CD4-positive, alpha-beta T cell (primary cell): ENCODE measurements at places on chromosomes 2 and 18.
A peak's percentile ranks its signal among the peaks of the same experiment; 100 is the strongest.

GRCh38 chr2:188952901-188953300, 21.3 kb upstream of the COL3A1 start:
- no peaks in the 10 kb centered on the region for H3K36me3 ChIP-seq
- no peaks in the 10 kb centered on the region for H3K27me3 ChIP-seq
- no peak overlapping the region for H3K27ac ChIP-seq
- no peak for DNase-seq
- no peaks in the 10 kb centered on the region for H3K4me1 ChIP-seq

GRCh38 chr2:36633470-36634092, 35.6 kb upstream of the FEZ2 start:
- DNase-seq: no peak
- no peaks in the 10 kb centered on the region for H3K4me1 ChIP-seq
- H3K4me3 ChIP-seq: no peak overlapping the region
- H3K27ac ChIP-seq: no peak overlapping the region
- H3K36me3 ChIP-seq: no peaks in the 10 kb centered on the region

GRCh38 chr2:1625281-1626001, 118.9 kb downstream of the PXDN start:
- no peak overlapping the region for H3K4me3 ChIP-seq
- no peak for DNase-seq
- H3K27me3 ChIP-seq: no peaks in the 10 kb centered on the region
- H3K27ac ChIP-seq: no peak overlapping the region
- H3K36me3 ChIP-seq: no peaks in the 10 kb centered on the region

DNA sequence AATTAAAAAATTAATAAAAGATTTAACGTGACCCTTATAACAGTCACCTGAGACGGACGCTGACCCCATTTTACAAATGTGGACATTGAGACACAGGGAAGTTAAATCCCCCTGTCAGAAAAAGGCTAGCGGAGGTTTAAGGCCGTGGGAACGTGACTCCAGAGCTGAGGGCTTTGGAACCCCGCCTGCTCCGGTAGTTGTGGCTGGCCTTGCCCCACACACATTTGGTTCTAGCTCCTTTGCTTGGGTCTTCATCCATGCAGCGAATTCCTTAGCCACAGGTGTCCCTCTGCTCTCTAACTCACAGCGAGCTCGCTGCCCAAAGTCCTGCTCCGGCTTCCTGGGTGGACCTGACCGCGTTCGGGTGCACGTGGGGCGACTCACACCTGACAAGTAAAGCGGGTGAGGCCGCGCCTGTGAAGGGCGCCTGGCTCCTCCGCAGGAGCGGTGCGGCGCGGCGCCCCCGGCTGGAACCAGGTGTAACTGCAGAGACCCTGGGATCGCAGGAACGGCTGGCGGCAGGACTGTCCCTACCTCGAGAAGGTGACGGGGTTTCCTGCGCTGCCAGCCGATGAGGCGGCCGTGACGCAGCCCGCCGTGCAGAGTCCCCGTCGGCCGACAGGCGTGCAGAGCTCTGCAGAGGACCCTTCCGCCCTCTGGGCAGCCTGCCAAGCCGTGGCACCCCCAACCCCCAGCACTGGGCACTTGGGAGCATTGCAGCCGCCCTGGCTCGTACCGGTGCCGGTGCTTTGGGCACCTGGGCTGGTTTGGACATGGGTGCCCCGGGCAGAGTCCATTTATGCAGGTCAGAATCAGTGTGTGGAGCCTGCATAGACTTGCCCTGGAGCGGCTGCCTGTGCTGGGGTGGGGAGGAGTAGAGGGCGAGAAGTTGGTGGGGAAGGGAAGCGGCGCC, 2.4 kb upstream of the PROC start:
- H3K4me3 ChIP-seq: peak overlapping the region; percentile 70
- DNase-seq: peak; percentile 75
- H3K27ac ChIP-seq: no peak overlapping the region
- H3K27me3 ChIP-seq: peaks cover 3% of the 10 kb centered on the region
- H3K36me3 ChIP-seq: no peaks in the 10 kb centered on the region
- H3K4me1 ChIP-seq: peaks cover 28% of the 10 kb centered on the region

GRCh38 chr18:52451256-52451655, 111.3 kb downstream of the DCC start:
- no peaks in the 10 kb centered on the region for H3K36me3 ChIP-seq
- H3K27ac ChIP-seq: no peak overlapping the region
- H3K27me3 ChIP-seq: no peaks in the 10 kb centered on the region
- no peaks in the 10 kb centered on the region for H3K4me1 ChIP-seq

- no peaks in the 10 kb centered on the region for H3K36me3 ChIP-seq
- H3K27ac ChIP-seq: no peak overlapping the region
- no peak for DNase-seq
- H3K4me1 ChIP-seq: no peaks in the 10 kb centered on the region
- H3K4me3 ChIP-seq: no peak overlapping the region
- no peaks in the 10 kb centered on the region for H3K27me3 ChIP-seq
Observed at GRCh38 chr2:126367361-126367760, 288.6 kb upstream of the GYPC start.

DNA sequence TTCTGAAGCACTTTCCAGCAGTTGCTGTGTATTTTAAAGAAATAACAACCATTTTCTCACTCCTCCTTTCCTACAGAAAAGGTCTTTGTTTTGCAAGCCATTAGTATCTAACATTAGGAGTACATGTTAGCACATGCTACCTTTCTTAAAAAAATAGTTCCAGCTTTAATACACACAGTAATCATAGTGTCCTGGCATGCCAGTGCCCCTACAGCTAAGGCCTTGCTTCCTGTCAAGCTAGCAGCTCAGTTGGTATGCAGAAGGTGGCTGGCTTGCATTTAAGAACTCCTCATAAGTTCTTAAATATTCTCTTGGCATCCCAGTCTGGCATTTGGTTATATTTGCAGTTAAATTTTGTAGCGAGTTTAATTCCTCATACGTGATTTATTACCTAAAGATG, 141.3 kb upstream of the IL1R2 start:
- H3K27me3 ChIP-seq: no peaks in the 10 kb centered on the region
- H3K4me3 ChIP-seq: no peak overlapping the region

DNA sequence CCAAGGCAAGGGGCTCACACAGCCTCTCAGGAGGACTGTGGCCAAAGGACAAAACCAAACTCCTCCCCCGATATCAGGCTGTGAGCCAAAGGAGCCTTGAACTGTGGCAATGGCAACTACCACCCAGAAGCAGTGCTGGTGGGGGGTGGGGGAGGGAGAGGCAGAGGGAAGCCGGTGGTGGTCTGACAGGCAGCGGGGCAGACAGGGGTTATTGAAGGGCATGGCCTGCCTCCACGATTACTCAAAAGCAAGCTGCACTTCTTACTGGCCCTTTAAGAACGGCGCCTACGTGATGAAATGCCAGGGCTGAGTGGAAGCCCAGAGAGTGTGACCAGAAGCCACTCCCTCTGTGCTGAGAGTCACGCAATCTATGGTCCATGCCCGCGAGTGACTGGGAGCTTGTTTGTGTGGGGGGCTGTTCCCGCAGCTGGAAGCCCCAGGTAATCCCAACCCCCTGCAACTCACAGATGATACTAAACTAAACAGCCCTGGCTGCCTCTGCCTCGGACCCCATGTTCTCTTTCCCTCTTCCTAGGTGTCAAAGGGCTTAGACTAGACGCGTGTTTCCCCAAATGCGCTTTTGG, 128.2 kb upstream of the CXCR4 start:
- DNase-seq: no peak
- H3K4me3 ChIP-seq: no peak overlapping the region
- H3K36me3 ChIP-seq: no peaks in the 10 kb centered on the region
- peaks cover 14% of the 10 kb centered on the region for H3K4me1 ChIP-seq
- H3K27ac ChIP-seq: no peak overlapping the region
- H3K27me3 ChIP-seq: no peaks in the 10 kb centered on the region

DNA sequence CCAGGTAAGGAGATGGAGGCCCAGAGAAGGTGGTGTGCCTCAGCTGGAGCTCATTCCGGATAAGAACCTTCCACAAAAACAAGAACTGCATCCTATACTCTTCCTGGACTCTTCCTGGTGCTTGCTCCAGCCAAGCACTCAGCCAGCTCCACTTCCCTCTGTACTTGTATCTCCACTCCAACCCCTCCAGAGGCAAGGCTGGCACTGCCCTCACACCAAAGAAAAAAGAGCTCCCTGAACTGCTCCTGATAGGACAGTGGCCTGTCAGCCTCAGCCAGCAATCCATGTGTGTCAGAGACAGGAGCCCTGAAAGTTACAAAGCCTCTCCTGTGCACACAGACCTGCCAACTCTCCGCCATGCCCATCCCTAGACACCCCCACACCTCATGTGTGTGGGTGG, 248.1 kb downstream of the CELF4 start:
- DNase-seq: no peak
- H3K27ac ChIP-seq: no peak overlapping the region
- H3K36me3 ChIP-seq: no peaks in the 10 kb centered on the region
- no peaks in the 10 kb centered on the region for H3K27me3 ChIP-seq

GRCh38 chr2:241200822-241201395, 12.4 kb downstream of the ANO7 start:
- no peaks in the 10 kb centered on the region for H3K36me3 ChIP-seq
- no peaks in the 10 kb centered on the region for H3K4me1 ChIP-seq
- no peak overlapping the region for H3K4me3 ChIP-seq
- DNase-seq: no peak
- H3K27me3 ChIP-seq: no peaks in the 10 kb centered on the region

- H3K36me3 ChIP-seq: no peaks in the 10 kb centered on the region
- DNase-seq: no peak
- no peak overlapping the region for H3K4me3 ChIP-seq
- no peaks in the 10 kb centered on the region for H3K4me1 ChIP-seq
- no peak overlapping the region for H3K27ac ChIP-seq
Observed at GRCh38 chr18:28411806-28412205, 234.9 kb upstream of the CDH2 start.

GRCh38 chr2:78890935-78891334, 134.6 kb upstream of the REG3G start:
- no peaks in the 10 kb centered on the region for H3K27me3 ChIP-seq
- H3K4me1 ChIP-seq: no peaks in the 10 kb centered on the region
- H3K36me3 ChIP-seq: no peaks in the 10 kb centered on the region
- DNase-seq: no peak

- no peaks in the 10 kb centered on the region for H3K4me1 ChIP-seq
- H3K4me3 ChIP-seq: no peak overlapping the region
- no peaks in the 10 kb centered on the region for H3K36me3 ChIP-seq
- no peak for DNase-seq
- no peak overlapping the region for H3K27ac ChIP-seq
Observed at GRCh38 chr18:1294229-1294628, 389.6 kb downstream of the ADCYAP1 start.

GRCh38 chr2:106876699-106877098, 9.3 kb downstream of the ST6GAL2 start:
- no peaks in the 10 kb centered on the region for H3K27me3 ChIP-seq
- no peak for DNase-seq
- no peaks in the 10 kb centered on the region for H3K4me1 ChIP-seq
- H3K36me3 ChIP-seq: no peaks in the 10 kb centered on the region

GRCh38 chr2:37625796-37626571, 45.5 kb downstream of the CDC42EP3 start:
- H3K36me3 ChIP-seq: peaks cover 14% of the 10 kb centered on the region
- peak overlapping the region; percentile 71 for H3K27ac ChIP-seq

GRCh38 chr2:101386599-101387150, 628 bp downstream of the CREG2 start:
- H3K36me3 ChIP-seq: no peaks in the 10 kb centered on the region
- H3K27ac ChIP-seq: no peak overlapping the region
- peak overlapping the region; percentile 44 for H3K4me3 ChIP-seq
- DNase-seq: no peak
- peaks cover 20% of the 10 kb centered on the region for H3K27me3 ChIP-seq

DNA sequence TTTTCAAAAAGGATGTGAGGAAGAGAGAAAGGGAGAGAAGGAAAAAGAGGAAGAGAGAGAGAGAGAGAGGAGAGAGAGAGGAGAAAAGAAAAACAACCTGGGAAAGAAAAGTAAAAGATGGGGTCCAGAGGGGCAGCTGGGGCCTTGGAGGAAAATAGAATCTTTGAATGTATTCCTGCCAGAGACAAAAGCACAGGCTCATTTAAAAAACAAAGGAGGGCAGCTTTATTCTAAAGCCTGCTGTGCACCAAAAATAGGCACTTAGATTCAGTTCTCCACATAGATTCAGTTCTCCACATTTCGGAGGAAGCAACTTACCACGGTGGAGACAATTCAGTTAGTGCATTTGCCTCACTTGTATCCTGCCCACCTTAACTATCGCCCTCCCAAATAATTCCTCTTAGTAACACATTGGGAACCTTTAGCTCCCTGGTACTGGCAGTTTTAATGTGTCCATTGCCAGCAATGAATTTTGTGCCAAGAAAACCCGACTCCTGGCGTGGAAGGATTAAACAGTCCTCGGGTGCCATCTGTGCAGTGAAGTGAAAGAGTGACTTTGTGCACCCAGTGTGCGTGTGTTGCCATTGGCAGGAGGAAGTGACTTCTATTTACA, 71.3 kb downstream of the DPP4 start:
- no peak for DNase-seq
- no peaks in the 10 kb centered on the region for H3K27me3 ChIP-seq
- peaks cover 10% of the 10 kb centered on the region for H3K4me1 ChIP-seq

DNA sequence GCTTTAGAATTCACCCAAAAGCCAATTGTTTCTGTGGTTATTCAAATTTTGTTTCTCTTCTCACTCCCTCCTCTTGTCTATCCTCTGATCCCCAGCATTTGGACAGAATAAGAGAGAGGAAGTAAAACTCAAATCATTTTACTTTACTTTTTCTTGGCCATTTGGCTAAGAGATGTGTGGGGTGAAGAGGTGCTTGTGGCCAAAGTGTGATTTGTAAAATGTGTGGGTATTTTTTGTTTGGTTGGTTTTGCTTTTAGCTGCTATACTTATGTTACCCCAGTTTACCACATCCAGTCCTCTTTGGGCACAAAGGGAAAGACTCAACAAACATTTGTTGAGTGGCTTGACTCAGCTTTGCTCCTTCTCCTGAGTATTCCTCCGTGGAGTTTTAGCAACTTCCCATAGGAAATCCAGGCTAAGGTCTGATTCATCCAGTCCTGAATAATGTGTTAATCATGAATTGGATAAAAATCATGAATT, 109.1 kb upstream of the CYP1B1 start:
- no peaks in the 10 kb centered on the region for H3K36me3 ChIP-seq
- no peak overlapping the region for H3K27ac ChIP-seq
- no peaks in the 10 kb centered on the region for H3K27me3 ChIP-seq
- H3K4me3 ChIP-seq: no peak overlapping the region
- DNase-seq: no peak
- no peaks in the 10 kb centered on the region for H3K4me1 ChIP-seq
